NCI-H1105 (cell line): ENCODE measurements at places on chromosomes 5 and 9.

DNA sequence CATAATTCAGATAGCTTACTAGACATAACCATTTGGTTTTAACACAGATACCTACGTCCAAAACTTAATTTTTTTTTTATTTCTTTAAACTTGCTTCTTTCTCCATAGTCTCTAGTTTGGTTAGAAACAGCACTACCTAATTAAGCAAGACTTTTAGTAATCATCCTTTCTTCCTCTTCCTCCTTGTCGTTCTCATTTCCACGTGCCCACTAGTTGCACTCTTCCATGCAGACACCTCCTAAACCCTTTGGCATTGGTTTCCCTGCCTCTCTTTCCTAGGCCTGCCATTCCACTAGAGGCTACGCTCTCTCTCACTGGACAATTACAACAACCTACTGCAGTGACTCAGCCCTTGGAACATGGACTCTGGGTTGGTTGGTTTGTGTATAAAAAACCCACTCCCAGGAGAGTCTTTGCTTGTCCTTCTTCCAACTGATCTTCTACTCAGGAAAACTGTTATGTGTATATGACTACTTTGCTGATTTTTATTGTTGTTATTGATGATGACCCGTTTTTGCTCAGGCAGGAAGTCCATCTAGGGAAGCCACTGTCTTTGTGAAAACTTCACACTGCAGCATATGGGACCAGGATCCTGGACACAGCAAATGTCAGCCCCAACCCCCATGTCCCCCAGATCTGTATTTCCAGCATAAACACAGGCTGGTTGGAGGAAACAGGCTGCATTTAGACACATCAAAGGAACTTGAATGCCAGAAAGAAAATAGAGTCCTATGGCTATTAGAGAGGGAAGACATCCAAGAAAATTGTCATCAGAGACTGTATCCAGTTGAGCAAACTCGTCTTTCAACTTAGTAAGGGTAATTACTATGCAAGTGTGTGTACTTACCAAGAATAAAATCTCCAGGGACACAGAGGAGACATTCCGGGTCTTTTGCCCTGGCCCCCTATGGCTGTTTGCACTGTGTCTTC, 503.2 kb downstream of the GADD45G start:
- no peak for DNase-seq

DNA sequence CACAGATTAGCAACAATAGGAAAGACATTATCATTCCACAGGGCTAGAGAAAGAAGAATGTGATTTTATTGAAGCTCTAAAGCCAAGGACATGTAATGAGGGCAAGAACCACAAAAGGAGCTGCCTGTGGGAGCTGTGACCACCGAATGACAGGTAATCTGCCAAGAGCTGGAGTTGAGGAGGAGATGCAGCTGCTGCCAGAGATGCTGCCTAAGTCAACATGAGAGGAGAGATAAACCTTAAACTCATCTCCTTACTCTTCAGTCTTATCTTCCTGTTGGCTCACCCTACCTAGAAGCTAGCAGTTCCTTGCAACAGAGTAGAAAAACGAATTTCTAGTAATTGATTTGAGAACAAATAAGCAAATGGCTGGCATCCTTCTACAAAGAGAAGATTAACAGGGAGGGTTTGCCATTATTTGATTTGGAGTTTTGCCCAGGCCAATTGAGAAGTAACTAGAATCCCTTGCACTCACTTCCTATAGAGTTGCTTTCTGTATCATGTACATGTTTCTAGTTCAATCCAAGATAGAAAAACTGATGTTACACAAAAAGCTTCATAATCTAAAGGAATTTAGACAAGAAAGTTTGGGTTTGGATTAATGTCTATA, 539.2 kb downstream of the TLE1 start:
- DNase-seq = peak; percentile 76

GRCh38 chr9:105890046-105890822, 195.9 kb downstream of the TMEM38B start:
- DNase-seq = no peak

- no peak for DNase-seq
Observed at GRCh38 chr5:36641431-36641830, 35.0 kb downstream of the SLC1A3 start.

GRCh38 chr5:72836810-72837209, 20.3 kb downstream of the TNPO1 start:
- no peak for DNase-seq

- DNase-seq = no peak
Observed at GRCh38 chr9:120692901-120693699, 21.2 kb downstream of the MEGF9 start.

DNA sequence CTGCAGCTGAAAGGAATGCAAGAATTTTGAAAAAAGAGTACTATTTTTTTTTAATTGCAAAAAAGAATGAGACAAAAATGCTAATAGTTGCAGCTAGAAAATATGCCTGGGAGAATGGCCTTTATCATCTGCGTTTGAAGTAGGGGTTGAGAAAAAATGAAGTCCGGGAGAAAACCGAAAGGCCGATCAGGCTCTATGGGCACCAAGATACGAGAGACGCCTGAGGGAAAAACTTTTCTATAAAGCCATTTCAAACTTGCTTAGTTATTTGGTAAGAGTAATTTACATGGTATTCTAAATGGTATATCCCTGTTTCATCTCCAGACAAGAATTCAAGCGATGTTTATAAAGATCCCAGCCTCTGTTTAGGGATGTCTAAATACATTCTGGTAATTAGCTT, 99.3 kb upstream of the EFNA5 start:
- DNase-seq = no peak

- DNase-seq = no peak
Observed at GRCh38 chr9:34170237-34170991, 8.4 kb upstream of the UBAP1 start.

GRCh38 chr5:83513491-83513890, 41.9 kb downstream of the VCAN start:
- DNase-seq = no peak

DNA sequence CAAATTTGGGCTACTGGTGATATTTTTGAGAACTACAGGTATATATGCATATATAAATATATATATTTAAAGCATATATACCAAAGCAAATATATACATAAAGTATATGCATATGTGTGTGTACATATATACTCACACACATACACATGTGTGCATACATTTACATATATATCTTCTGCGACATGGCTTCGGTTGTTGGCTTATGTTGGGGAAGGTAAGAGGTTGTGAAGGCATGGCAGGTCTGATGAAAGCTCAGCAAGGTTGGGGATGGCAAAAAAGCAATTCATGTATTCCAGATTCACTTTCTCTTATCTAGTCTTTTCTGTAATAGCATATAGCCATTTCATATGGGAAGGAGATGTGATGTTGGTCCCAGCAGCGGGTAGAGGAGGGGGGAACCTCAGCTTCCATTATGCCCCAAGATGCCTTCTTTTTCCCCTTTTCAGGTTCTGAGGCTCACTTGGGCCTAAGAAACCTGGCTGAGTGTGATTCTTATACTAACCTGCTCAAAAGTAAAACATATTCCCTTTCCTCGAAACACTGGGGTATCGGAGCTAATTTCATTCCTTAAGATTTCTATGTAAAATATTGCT, 201.7 kb downstream of the MEF2C start:
- no peak for DNase-seq

DNA sequence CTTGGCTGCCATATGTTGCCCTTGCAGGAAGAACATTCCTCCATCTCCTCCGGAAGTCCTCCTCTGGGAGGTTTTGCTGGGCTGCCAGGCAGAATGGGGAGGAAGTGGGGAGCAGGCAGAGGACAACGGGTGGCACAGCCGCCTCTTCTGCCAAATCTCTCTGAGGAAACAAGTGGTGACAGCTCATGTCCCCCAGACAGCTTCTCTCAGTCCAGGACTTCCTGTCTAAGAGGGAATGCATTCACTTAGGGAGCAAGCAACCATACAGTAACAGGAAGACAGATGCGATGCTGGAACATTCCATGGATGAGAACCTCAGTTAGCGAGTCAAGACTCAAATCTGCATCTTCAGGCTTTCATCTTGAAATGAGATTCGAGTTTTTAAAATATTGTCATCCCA, 701.0 kb downstream of the SEMA5A start:
- DNase-seq = no peak

- no peak for DNase-seq
Observed at GRCh38 chr9:6106711-6107339, 91.4 kb upstream of the RANBP6 start.

DNA sequence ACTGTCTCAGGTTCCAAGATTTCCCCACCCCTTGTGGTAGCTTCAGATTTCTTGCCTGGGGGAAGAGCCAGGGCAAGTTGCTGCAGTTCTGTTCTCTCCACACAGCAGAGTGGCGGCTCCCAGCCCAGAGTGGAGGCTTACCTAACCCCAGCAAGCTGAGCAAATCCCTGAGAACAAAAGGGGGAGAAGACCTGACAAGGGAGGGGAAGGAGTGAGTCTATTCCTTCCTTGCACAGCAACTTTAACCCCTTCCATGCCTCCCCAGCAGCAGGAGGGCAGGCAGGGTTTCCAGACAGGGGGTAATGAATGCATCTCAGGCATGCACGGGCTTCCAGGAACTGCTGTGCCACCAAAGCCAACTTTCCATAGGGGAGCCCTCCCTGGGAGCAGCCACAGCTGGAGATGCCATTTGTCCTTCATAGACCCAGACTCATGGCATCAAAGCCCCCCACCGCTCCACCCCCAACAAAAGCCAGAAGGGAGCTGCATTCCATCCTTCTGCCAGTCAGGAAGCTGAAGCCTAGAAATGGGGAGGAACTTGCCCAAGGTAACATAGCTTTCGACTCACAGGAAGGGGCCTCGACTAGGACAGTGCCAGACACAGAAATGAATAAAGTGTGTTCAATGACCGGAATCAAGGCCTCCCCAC, 28.8 kb upstream of the FAT2 start:
- DNase-seq = no peak

DNA sequence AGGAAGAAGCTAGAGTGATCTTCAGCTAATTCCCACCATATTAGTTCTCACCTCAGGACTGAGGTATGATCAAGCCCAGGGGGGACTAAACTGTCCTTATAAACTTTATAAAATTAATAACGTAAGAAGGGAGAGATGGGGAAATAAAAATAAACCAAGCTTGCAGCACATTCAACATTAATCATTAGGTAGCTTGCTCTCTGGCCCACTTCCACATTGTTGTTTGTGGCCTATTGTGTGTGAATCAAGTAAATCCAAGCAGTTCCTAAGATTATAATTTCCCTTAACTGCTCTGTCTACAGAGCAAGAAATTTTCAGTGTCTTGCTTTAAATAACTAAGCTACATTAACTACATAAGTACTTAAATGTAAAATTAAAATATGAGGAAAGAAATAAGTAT, 131.3 kb upstream of the ABCA1 start:
- DNase-seq = no peak

GRCh38 chr5:56006094-56006493, 11.3 kb upstream of the IL6ST start:
- DNase-seq = no peak

- DNase-seq = no peak
Observed at GRCh38 chr5:80963966-80964481, 3.9 kb downstream of the RASGRF2 start.

DNA sequence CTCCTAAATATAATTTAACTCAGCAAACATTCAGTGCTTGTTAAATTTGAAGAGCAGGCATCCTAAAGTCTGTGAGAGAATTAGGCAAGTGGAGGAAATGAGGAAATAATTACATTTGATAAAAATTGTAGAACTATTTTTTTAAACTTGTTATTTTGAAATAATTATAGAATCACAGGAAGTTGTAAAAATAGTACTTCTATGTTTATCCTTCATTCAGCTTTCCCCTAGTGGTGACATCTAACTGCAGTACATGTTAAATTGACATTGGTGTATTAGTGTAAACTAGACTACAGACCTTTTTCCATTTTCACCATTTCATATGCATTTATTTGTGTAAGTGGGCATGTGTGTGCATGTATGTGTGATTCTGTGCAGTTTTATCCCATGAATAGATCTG, 51.6 kb downstream of the F2RL2 start:
- no peak for DNase-seq

- no peak for DNase-seq
Observed at GRCh38 chr5:67455970-67456369, 259.4 kb upstream of the CD180 start.

- no peak for DNase-seq
Observed at GRCh38 chr9:81052846-81053245, 636.5 kb downstream of the TLE1 start.

GRCh38 chr9:100394816-100395215, 32.1 kb upstream of the MSANTD3 start:
- no peak for DNase-seq

- DNase-seq = no peak
Observed at GRCh38 chr9:27404661-27405060, 107.7 kb upstream of the EQTN start.

DNA sequence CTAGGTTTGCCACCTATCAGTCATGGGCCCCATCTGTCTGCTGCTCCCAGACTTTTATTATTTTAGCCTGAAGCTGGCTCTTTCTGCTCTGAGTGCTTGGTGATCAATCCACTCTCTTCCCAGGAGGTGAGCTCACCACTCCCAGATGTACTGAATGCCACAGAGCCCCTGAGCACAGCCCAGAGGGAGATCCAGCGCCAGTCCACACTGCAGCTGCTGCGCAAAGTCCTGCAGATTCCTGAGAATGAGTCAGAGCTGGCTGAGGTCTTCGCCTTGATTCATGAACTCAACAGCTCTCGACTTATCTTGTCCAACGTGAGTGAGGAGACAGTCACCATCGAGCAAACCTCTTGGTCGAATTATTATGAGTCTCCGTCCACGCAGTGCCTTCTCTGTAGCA, 36.0 kb downstream of the HMGXB3 start:
- DNase-seq = no peak

DNA sequence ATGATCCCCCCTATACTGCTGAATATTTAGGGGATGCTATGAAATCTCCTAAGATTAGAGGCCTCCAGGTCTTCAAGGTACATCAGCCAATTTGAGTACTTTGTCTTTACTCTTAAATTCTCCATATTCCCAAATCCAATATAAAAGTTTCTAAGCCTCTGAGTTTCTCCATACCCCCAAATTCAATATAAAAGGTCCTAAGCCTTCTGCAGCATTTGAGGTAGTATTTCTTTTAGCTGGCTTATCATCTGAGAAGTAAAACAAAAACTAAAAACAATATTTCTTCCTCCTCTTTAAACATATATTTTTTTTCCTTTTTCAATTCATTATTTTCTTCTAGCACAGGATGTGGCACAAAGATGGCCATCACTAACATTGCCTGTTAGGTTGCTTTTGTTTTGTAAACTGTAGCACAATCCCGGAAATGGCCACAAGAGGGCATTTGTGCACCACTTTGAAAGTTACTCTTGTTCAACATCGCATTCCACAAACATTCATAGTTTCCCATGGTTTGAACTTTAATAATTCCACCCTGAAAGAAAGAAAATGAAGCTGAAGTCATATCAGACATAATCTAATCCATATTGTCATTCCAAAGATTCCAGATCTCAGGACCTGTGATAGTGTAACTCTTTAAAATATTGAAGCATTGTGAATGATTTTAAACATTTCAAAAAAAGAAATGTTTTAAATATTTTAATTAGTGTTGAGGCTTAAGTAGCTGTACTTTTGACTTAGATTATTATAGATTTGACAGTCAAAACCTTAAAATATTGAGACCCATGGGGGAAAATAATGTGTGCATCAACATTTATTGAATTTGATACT, 21.0 kb upstream of the SCGB3A2 start:
- DNase-seq = peak; percentile 14

- no peak for DNase-seq
Observed at GRCh38 chr5:152084476-152084875, 159.8 kb upstream of the GLRA1 start.
